ENCODE measurements at places on chromosomes 11 and 22.

GRCh38 chr11:75823415-75823814, 8.4 kb downstream of the UVRAG start:
- no peak for DNase-seq

DNA sequence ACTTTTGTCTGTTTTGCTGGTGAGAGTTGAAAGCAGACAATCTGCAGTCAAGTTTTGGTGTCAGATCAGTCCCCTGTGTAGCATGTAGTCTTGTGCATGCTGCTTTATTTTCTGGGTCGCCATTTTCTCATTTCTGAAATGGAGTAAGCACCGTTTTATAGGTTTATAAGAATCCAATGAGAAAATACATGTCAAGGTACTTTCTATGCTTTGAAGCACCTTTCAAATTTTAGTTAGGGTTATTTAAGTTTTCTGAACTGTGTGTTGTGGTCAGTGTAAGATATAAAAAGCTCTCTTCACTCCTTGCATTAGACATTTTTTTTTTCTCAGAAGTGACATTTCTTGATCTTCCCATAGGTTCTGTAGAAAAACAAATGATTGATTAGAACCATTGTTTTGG, 283.2 kb downstream of the ETS1 start:
- DNase-seq, result no peak

DNA sequence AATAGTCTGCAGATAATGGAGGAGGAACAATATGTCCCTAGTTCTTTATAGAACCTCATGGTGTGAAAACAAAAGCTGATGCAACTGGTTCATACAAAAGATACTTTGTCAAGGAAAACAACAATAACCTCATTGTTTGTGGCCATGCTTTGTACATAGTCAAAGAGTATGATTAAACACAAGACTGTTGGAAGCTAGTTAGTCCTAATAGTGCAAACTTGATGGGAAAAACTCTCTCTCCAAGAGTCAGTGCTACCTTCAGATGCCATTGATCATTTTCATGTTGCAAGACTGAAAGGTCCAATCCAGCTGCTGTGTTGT, 20.1 kb upstream of the PLAAT2 start:
- no peak for DNase-seq

GRCh38 chr11:126357055-126357962, 1.8 kb downstream of the ST3GAL4 start:
- no peak for DNase-seq

DNA sequence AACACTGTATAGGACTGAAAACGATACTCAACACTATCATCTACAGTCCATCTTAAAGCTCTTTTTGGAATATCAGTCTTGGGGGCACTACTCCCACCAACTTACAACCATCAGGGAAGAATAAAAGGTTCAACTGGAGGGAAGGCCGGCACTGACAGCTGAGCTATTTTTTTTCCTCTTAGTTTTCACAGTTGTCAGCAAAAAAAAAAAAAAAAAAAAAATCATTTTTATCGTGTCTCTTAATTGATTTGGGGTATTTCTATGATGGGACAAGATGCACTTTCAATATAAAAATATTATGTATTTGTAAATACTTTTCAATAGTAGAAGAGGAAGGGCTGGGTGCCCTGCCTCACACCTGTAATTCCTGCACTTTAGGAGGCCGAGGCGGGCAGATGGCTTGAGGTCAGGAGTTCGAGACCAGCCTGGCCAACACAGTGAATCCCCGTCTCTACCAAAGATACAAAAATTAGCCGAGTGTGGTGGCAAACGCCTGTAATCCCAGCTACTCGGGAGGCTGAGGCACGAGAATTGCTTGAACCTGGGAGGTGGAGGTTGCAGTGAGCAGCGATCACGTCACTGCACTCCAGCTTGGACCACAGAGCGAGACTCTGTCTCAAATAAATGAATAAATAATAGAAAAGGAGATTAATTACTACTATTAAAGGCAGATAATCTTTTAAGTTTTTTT, 1.5 kb downstream of the KIF18A start:
- DNase-seq, result no peak

- no peak for DNase-seq
Observed at GRCh38 chr11:30436801-30437200, 113.9 kb downstream of the ARL14EP start.

DNA sequence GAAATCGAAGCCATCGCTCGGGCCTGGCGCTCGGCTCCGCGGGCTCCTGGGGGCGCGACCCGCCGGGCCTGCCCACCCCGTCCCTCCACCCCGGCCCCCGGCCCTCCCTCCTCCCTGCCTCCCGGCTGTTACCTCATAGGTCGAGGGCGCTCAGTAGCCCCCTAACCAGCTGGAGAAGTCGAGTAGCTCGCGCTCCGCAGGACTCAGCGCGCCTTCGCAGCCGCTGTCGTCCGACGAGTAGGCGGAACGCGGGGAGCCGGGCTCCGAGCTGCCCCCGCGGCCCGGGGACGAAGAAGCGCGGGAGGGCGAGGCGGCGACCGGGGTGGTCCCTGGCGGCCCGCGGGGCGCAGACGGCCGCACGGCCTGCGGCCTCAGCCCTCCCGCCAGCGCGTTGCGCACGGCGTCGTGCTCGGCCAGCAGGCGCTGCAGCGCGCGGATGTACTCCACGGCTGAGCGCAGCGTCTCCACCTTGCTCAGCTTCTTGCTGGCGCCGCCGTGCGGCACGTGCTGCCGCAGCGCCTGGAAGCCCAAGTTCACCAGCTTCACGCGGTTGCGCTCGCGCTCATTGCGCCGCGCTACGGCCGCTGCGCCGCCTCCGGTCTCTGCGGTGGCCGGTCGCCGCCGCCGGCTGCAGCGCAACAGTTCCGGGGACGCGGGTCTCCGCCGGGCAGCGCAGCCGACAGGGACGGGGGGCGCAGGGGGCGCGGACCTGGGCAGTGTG, 627 bp downstream of the ASCL2 start:
- DNase-seq, result no peak

DNA sequence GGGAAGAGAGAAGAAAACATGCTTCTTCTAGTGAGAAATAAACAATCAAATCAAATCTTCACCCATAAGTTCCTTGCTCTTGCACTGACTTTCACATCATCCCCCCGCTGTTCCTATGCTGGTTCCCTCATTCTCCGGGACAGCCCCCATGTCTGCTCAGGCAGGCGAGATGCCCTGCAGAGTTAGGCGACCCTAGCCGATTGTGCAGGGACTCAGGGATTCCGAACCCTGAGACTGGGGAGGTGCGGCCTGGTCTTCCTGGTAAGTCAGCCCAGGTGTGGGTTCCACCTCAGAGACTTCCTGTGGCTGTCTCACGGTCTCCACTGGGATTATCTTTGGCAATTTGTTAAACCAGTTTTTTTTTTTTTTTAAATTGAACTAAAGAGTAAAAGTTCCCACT, 6.6 kb downstream of the TTC38 start:
- DNase-seq, result no peak

DNA sequence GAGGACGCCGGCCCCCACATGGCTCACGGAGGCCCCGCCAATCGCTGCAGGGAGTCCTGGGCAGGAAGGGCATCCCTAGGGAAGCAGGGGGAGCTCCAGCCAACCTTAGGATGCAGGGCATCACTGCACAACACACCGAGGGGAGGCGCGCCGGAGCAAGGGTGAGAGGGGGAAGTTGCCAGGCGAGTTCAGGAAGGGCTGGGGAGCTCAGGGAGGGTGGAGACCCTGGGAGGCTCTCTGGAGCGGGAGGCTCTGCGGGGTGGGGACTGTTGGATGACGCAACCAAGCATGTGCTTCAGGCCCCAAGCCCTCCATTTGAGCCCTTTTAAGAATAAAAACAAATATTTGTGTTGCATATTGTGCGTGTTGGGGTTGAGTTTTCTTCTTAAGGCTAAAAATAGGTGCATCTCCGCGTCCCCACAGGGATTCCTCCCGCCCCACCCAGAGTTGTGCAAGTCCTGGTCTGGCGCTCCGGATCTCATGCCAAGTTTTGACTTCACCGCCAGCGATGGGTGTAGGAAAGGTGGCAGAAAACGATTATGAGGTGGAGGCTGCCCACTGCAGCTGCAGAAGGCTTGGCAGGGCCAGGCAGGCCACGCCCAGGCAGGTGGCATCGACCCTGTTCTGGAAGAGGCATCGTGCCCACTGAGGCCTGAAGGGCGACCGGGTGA, 65.2 kb downstream of the WNT7B start:
- no peak for DNase-seq

DNA sequence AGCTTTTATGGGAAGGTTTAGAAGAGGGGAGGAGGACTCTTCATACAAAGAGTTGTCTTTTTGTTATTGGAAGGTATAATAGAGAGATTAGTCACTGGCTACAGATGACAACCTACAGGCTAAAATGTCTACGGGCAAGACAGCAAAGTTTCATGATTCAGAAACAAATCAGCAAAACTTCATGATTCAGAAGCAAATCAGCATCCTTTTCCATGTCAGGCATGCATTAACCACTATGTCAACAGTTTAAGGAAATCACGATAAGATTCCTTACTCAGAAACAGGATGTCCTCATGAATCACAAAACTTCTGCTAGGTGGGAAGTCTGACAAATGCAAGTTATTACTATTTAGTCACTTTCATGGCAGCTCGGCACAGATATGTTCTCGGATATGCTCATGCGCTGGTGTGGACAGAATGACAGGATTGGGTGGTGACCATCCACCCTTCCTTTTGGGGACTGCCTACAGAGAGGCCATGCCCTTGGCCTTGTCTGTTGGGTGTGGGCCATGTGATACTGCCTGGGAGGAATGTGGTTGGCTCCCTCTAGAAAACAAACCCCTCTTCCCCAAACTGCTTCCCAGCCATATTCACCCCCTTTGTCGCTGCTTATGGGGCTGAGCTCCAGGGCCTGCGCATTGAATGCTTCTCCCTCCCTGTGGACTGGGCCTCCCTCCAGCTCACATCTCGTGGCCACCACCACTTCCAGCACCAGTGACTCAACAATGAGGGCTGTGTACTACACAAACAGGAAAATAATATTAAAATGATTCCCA, 10.1 kb downstream of the C11orf91 start:
- DNase-seq, result no peak

DNA sequence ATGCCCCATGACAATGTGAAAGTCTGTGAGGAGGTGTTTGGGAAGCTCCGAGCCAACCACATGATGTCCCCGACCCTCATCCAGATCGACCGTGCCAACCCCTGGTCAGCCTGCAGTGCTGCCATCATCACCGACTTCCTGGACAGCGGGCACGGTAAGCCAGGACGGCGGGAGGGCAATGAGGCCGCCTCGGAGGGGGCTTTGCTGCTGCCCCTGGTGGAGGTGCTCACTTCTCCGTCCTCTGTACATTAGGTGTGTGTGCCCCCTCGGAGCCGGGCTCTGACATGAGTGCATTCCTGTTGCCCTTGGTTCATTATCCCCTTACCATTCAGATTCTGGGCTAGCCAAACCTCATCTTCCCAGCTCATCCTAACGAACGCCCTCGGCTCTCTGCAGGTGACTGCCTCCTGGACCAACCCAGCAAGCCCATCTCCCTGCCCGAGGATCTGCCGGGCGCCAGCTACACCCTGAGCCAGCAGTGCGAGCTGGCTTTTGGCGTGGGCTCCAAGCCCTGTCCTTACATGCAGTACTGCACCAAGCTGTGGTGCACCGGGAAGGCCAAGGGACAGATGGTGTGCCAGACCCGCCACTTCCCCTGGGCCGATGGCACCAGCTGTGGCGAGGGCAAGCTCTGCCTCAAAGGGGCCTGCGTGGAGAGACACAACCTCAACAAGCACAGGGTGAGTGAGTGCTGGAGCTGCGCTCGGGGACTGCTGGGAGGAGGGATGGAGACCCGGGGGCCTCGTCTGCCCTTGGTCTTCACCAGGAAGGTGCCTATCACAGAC, 13.8 kb downstream of the ADAMTS15 start:
- DNase-seq, result no peak

GRCh38 chr11:35308157-35308556, 111.2 kb downstream of the SLC1A2 start:
- DNase-seq, result no peak

DNA sequence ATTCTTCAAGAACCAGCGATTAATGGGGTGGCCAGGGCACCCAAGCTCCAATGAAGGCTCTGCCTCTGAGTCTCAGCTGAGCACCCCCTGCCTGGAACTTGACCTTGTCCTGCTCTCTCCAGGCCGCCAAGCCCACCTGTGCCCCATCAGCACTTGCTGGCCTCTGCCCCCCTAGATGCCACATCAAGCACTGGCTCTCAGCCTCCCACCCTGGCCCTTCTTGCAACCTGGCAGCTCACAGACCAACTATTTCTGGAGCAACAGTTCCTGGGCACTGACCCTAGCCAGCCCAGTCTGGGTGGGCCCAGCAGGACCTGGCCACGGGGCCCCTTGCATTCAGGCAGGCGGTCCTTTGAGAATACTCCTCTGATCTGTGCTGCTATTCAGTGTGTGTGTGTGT, 98.8 kb upstream of the PITPNB start:
- DNase-seq, result no peak

- no peak for DNase-seq
Observed at GRCh38 chr11:87405843-87406242, 368.1 kb downstream of the TMEM135 start.

- DNase-seq, result no peak
Observed at GRCh38 chr11:36023922-36024321, 80.1 kb downstream of the LDLRAD3 start.

DNA sequence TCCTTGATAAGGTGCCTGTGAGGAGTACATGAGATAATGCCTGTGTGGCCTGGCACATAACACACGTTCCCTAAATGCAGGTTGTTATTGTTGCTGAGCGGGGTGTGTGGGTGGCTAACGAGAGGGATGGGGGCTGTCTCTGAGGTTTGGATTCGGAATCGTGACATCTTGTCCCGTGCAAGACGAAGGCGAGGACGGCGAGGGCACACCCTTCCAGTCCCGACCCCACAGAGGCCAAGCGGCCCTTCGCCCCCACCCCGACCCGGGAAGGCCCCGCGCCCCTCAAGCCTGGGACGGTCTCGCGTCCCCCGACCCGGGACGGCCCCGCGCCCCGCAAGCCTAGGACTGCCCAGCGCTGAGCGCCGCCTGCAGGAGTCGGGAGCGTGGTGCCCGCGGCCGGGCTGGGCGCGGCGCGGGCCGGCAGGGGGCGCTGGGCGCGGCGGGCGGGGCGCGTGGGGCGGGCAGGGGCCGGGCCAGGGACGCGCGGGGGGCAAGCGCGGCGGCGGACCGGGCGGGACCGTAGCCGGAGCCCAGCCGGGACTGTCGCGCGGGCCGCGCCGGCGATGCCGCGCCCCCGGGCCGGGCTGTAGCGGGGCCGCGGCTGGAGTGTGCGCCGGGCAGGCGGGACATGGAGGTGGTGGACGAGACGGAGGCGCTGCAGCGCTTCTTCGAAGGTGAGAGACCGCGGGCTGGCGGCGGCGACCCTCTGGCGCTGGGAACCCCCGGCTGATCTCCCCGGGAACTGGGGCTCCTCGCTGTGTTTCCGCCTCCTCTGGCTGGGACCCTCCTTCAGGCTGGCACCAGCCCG, at the start of gene MYRF:
Gene MYRF (plus strand): TSS at position 520 of the 808 bp plus-strand sequence. CDS start 109 bp downstream, at position 629.
- peak; percentile 29 for DNase-seq

GRCh38 chr11:93659841-93660240, 1.6 kb upstream of the CEP295 start:
- DNase-seq, result no peak

DNA sequence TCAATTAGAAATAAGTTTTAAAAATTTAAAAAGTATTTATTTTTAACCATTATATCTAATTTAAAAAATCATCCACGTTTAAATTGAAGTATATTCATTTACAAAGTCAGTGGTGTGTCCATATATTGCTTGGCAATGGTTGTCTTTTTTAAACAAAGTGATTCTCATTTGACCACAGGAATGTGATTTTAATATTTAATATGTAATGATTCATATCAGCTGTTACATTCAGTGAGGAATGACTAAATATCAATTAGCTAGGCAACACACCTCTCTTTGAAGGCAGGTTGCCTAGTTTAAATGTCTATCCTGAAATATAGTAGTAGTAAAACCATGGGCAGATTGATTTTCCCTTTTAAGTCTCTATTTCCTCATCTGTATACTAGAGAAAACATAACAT, 392.2 kb upstream of the CCDC179 start:
- DNase-seq, result no peak

- DNase-seq, result no peak
Observed at GRCh38 chr11:1352696-1353382, 36.9 kb upstream of the BRSK2 start.

Data from stimulated activated CD4-positive, alpha-beta T cell treated with anti-CD3 and anti-CD28 coated beads, TNF-alpha, amount 100 ng/mL, for 1 hour (primary cell).